ENCODE measurements at places on chromosomes 7 and 10.

GRCh38 chr7:106839511-106839910 lies 25.6 kb upstream of the PIK3CG start:
- no peak for DNase-seq

GRCh38 chr10:35959252-35959651 lies 317.2 kb upstream of the FZD8 start:
- no peak for DNase-seq

DNA sequence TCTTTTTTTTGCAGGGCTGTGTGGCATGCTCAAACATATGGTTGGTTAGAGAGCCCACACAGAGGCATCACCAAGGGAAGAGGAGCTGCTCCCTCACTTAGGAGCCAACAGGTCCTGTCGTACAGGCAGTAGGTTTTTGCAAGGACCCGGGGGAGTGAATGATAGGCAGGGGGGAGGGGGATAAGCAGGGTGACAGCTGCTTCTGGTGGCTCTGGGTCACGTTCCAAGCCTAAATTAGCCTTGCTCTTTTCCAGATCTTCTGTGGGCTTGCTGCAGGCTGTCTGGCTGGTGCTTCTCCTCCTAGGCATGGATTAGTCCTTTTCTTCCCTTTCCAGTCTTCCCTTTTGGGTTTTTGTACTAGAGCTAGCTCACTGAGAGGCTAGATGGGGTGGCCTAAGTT lies 117.7 kb upstream of the PODXL start:
- no peak for DNase-seq

GRCh38 chr7:156861212-156861611 lies 31.8 kb downstream of the LMBR1 start:
- no peak for DNase-seq

- DNase-seq, result no peak
Observed at GRCh38 chr10:61138708-61139591, 195.0 kb upstream of the RHOBTB1 start.

GRCh38 chr7:48113275-48113674 lies 24.2 kb downstream of the UPP1 start:
- DNase-seq, result no peak

DNA sequence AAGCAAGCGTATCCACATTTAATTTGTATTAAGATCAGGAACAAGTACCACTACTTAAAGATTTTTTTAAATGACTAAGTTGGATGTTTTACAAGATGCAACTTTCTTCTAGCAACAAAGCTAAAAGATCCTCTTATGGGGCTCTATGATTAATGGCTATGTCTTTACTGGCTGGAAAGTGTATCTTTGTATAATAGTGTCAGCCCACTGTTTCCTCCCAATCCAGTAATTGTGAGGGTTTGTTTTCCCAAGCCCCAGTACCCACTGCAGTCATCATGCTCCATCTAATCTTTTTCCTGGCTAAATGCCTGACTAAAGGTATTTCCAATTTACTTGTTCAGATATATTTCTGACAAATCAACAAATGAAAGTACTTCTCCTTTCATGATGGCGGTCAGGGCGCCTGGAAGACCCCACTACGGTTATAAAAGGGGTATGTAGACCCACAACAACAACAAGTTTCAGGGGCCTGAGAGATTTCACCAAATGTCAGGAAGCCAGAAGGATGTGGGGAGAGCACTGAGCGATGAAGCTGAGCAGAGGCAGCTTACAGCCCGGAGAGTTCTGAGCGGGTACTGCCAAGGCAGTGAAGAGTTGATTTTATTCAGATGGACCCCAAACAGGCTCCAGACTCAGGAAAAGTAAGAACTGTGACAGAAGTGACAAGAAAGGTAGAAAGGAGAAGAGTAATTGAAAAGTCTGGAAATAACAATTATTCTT lies 222.6 kb upstream of the KLF14 start:
- no peak for DNase-seq

DNA sequence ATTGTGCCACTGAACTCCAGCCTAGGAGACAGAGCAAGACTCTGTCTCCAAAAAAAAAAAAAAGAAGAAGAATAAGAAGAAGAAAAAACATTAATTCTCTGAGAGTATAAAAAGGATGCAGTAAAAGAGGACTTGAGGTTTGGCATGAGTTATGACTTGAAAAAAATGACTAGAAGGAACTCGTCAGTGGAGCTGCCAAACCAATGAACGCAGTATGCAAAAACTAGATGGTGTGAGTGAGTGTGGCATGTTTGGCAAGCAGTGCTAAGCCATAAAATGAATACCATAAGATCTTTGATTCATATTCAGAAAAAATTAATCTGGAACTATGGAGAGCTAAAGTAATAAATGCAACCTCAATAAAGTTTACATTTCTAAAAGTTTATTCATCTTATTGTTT lies 68.6 kb upstream of the MEOX2 start:
- DNase-seq, result no peak

GRCh38 chr10:29839826-29840515 lies 205.2 kb upstream of the SVIL start:
- DNase-seq, result no peak

- DNase-seq, result no peak
Observed at GRCh38 chr7:107080099-107080505, 35.6 kb downstream of the PRKAR2B start.

- no peak for DNase-seq
Observed at GRCh38 chr10:91643700-91644099, 10.8 kb upstream of the PPP1R3C start.

DNA sequence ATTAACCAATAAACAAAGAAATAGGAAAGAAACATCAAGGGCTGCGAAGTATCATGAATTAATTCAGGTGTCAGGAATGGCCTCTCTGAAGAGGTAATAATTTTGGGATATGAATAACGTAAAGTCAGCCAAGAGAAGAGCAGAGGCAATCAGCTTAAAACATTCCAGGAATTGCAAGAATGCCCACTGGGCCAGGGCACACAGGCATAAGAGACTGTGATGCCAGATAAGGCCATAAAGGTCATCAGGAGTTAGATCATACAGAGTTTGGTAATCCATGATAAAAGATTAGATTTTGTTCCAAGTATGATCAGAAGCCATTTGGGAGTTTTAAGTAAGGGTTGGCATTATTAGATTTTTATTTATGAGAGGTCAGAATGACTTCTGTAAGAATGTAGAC lies 53.2 kb upstream of the ABCB4 start:
- DNase-seq, result no peak

Data from activated naive CD4-positive, alpha-beta T cell treated with anti-CD3 and anti-CD28 coated beads, Interleukin-2, amount 50 U/mL, for 72 hours (primary cell).